SW 1271 (cell line): ENCODE measurements at places on chromosomes 11 and 22.

DNA sequence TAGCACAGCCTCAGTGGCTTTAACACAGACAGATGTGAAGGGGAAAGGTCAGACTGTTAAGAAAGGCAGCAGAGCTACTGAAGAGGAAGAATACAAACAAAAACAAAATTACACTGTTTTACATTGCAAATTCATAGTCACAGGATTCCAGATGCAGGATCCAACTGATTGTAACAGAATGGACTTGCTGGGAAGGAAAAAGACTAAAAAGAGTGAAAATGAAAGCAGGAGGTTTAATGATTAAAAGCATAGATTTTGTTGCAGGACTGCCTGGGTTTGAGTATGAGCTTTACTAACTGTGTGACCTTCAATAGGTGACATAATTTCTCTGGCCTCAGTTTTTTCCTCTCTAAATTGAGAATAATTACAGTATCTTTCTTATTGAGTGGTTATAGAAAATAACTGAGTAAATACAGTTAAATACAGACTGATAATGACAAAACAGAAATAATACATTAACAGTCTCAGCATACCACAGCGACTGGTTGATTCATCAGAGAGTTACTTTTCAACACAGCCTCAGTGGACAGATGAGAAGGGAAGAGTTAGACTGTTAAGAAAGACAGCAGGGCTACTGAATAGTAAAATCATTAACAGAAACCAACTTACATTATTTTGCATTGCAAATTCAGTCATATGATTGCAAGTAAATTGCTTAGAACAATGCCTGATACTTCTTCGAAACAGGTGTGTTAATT, 704.2 kb upstream of the TENM4 start:
- DNase-seq = no peak

GRCh38 chr11:61834278-61835048, 6.4 kb downstream of the FADS2 start:
- no peak for DNase-seq

DNA sequence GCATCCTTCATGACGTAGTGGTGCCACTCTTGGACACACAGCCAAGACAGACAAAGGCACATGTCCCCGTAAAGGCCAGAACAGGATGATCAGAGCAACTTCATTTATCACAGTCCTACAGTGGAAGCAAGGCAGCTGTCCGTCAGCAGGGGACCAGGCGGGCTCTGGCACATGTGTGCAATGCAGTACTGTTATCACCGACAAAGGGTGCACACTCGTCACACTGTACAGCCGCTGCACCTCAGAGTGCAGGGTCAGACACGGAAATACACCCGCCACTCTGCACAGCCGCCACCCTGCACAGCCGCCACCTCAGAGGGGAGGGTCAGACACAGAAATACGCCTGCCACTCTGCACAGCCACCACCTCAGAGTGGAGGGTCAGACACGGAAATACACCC, 13.4 kb upstream of the IL17REL start:
- DNase-seq = no peak

GRCh38 chr11:35981581-35981980, 37.7 kb downstream of the LDLRAD3 start:
- no peak for DNase-seq

- DNase-seq = no peak
These were observed 141.3 kb downstream of the ATXN10 start for GRCh38 chr22:45812910-45813309.

DNA sequence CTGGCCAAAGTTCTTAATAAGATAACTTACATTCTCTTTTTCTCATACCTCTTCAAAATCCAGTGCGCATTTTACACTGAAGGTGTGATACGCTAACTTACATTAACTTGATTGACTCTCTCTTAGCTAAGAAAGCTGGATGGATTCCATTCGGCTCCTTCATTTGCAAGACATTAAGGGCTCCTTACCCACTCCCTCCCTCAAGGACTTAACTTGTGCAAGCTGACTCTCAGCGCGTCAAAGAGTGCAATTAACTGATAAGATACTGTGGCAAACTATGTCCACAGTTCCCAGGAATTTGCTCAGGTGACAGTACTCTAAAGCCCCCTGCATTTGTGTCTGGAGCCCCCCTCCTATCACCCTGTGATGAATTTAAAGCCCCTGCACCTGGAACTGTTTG, 6.4 kb upstream of the RFPL1 start:
- no peak for DNase-seq

DNA sequence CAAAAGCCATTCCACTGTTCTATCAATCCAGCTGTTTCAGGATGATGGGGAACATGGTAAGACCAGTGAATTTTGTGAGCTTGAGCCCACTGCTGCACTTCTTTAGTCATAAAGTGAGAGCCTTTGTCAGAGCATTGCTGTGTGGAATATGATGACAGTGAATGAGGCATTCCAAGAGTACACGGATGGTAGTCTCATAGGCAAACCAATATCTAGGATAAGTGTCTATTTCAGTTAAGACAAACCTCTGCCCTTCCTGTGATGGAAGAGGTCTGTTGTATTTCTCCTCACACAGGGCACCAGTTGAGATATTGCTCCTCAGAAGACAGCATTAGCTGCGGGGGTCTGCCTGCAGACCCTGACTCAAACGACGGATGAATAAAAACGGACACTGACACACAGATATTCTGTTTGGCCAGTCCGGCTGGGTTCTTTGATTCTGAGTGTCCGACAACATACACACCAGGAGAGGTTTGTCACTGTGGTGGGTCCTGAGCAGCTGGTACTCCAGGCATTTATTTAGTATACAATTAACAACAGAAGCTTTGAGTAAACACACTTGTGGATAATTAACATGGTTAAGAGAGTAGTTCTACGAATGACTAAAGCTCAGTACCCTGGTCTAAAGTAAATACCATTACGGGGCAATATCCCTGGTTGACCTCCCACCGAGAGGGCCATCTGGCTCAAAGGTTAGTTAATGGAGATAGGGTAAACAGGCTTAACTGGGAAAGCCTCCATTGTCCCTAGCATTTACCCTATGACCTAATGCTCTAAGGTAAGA, 121.7 kb downstream of the ZNF280B start:
- no peak for DNase-seq

- DNase-seq = no peak
These were observed 26.7 kb downstream of the OR6Q1 start for GRCh38 chr11:58057481-58057880.

DNA sequence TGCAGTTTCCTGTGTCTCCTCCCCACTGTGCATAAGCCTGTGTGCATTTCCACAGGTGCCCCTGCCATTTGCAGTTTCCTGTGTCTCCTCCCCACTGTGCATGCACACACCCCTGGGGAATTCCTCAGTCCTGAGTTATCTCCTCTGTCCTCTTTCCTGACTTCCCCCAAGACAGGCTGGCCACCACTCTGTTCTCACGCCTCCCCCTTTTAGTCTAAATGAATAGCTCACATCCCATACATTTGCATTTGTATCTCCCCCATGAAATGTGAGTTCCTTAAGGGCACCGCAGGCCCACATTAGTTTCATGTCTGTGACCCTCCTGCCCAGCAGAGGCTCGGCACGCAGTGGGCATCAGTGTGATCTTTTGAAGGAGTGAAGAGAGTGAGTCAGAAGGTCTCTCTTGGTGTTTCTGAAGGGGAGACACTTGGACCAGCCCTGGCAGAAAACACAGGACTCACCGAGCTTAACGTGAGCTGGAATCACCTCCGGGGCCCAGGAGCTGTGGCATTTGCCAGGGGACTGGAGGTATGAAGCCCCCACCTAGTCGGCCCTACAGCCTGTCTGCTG, 6.2 kb downstream of the LRRC74B start:
- DNase-seq = no peak

- DNase-seq = no peak
These were observed 254.8 kb downstream of the GRIK4 start for GRCh38 chr11:120766318-120766717.

DNA sequence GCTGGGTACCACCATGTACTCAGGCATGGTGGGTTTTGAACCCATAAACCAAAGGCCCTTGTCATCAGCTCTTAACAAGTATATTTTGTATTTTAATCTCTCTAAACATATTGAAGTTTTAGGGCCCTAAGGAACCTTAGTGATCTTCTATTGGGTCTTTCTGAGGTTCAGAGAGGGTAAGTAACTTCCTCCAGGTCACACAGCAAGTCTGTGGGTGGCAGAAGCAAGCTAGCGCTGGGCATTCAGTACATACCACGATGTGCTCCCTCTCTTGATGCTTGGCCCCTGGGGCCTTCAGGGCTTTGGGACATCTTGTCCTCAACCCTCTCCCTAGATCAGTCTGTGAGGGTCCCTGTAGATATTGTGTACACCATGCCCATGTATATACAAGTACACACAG, 12.7 kb downstream of the RASD2 start:
- no peak for DNase-seq

- DNase-seq = no peak
These were observed 33.7 kb downstream of the RNF121 start for GRCh38 chr11:71962428-71963038.

DNA sequence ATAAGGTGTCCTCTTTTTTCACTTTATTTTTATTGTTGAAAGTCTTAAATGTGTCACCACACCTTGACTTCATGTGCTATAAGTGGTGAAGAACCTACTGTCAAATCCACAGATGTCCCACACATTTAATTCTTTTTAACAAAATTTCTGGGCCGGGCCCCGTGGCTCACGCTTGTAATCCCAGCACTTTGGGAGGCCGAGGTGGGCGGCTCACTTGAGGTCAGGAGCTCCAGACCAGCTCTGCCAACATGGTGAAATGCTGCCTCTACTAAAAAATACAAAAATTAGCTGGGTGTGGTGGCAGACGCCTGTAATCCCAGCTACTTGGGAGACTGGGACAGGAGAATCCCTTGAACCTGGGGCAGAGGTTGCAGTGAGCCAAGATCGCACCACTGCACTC, 3.0 kb downstream of the CBL start:
- DNase-seq = no peak

DNA sequence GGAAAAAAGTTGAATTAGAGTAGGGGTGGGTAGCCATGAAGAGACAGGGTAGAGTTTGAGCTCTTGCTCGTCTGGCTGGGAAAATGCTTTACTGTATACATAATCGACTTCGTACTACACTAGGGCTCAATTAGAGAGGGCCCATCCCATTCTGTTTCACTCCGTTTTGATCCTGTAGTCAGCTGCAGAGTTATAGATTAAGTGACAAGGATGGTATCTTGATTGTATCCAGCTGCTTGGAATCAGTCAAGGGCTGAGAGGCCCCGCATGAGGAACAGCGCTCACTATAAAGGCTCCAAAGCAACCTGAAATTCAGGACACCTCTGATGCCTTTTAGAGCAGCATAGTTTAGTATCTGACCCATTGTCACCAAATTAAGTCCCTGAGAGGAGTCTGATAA, 81.6 kb downstream of the ALX4 start:
- no peak for DNase-seq

- DNase-seq = no peak
These were observed 27.6 kb downstream of the PLEKHA7 start for GRCh38 chr11:16986434-16987204.

DNA sequence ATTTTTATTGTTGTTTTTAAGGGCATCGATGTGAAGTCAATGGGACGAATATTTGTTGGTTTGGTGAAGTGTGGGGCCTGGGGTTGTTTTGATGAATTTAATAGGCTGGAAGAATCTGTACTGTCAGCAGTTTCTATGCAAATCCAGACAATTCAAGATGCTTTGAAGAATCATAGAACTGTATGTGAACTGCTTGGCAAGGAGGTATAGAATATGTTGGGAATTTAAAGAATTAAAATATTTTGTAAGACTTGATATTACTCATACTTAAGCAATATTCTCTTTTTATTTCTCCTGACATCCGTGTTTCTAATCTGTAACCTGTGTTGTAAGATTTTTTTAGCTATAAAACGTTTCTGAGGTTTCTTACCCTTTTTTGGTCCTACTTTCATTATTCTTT, 61.6 kb downstream of the DYNC2H1 start:
- DNase-seq = no peak

- DNase-seq = no peak
These were observed 5.2 kb downstream of the UPB1 start for GRCh38 chr22:24500277-24500820.

- DNase-seq = no peak
These were observed 263.2 kb downstream of the BUD13 start for GRCh38 chr11:116509551-116509950.

DNA sequence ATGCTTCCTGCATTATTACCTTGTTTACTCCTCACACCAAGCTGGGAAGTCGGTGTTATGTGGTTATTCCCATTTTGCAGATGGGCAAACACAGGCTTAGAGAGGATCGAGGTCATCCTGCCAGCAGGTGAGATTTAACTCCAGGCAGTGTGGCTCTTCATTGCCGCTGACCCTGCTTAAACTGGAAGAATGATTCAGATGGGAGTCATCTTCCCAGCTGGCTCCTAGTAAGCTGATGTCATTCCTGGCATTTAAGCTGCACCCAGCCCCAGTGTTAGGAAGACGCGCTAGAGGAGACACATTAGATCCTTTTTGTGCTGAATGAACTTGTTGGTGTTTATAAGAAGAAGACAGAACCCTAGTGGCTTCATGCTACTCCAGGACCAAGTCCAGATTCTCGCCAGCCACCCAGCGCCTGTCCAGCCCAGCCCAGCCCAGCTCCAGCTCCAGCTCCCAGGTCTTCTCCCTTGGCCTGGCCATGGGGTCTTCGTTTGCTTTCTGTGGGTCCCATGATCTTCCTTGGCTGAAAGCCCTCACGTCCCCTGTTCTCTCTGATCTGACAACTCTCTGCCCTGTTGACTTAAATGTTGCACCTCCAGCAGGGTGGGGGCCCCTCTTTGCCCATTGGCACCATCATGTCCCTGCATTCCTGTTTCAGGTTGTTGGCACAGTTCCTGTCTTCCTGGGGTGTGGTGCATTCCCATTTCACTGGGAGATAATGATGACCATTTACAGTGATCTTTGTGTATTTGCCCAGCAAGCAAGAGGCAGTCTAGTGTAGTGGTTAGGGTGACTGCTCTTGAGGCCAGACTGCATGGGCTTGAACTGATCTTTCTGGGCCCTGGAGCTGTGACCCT, 13.6 kb downstream of the PARVB start:
- peak; percentile 72 for DNase-seq

GRCh38 chr11:68528630-68529029, 68.1 kb downstream of the PPP6R3 start:
- DNase-seq = no peak

GRCh38 chr22:21646608-21647590, 4.8 kb downstream of the SDF2L1 start:
- DNase-seq = peak; percentile 81

GRCh38 chr11:19352771-19353160, 112.0 kb upstream of the E2F8 start:
- no peak for DNase-seq

DNA sequence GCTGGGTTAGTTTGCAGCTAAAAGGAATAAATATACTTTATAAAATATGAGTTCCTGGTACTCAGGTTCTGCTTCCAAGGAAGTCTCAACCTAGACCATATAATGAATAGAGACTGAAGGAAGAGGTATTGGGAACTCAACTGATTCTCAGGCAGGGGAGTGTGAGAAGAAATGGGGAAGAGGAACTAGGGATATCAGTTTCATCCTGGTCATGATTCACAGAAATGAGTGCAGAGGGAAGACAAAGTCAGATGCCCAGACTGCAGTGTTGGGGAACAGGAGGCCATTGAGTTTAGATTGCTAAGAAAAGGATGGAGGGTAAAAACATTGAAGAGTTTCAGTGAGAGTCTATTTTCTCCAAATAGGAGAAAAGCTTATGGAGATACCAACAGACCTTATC, 28.8 kb downstream of the PLAAT5 start:
- DNase-seq = no peak
